Activated CD4-positive, alpha-beta T cell treated with anti-CD3 and anti-CD28 coated beads, Interleukin-2, amount 50 U/mL, for 24 hours (primary cell): ENCODE measurements at places on chromosomes 1 and 21.

DNA sequence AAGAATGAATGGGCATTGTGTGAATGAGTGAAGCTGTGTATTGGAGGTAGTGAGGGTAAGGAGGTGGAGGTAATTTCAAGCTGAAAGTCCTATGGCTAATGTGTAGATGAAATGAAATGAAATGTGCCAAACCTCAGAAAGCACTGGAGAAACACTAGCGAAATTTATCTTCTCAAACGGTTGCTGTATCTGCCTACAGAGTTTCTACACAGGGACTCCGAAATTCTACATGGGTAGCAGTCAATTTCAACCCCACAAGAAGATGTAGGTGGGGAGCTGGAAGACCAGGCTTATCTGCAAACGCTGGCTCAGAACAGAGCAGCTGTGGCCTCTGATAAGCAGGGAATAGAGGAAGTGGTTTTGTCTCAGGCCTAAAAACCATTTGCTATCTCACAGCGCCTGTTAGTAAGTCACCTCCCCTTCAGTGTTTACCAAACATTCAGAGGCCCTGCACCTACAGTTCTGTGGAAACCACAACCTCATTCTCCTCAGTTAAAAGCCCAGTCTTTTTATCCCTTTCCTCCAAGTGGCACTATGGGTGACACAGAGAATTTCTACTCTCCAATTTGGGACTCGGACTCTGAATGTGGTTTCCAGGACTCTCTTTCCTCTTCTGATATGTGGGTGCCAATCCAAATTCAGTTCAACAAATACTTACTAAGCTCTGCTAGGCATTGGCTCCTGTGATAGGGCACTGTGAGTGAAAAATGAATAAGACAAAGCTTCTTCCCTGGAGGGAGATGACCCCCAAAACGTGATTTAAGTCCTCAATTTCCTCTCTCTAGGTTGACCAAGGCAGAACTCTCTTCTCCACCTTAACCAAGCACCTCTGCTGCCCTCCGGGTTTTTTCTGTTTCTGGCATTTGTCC is 17.2 kb upstream of the SLAMF6 start:
- DNase-seq, result no peak

DNA sequence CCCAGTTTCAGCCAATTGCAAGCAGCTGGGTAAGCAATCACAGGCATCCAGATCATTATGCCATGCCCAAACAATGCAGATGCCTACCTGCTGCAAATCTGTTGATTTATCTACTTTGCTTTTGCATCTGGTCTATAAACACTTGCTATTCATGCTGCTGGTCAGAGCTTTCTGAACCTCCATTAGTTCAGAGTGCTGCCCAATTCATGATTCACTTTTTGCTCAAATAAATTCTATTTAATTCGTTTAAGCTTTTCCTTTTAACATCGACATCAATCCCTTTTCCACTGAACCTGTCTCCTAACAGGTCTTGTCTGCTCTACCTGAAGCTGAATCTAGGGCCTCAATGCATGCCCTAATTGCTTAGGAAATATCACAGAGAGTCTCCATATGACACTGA is 99.4 kb upstream of the C1orf87 start:
- no peak for DNase-seq

GRCh38 chr1:78339490-78339889 is 151.3 kb upstream of the PTGFR start:
- DNase-seq, result no peak

- no peak for DNase-seq
Observed at GRCh38 chr1:241465673-241466072, 53.9 kb downstream of the FH start.

DNA sequence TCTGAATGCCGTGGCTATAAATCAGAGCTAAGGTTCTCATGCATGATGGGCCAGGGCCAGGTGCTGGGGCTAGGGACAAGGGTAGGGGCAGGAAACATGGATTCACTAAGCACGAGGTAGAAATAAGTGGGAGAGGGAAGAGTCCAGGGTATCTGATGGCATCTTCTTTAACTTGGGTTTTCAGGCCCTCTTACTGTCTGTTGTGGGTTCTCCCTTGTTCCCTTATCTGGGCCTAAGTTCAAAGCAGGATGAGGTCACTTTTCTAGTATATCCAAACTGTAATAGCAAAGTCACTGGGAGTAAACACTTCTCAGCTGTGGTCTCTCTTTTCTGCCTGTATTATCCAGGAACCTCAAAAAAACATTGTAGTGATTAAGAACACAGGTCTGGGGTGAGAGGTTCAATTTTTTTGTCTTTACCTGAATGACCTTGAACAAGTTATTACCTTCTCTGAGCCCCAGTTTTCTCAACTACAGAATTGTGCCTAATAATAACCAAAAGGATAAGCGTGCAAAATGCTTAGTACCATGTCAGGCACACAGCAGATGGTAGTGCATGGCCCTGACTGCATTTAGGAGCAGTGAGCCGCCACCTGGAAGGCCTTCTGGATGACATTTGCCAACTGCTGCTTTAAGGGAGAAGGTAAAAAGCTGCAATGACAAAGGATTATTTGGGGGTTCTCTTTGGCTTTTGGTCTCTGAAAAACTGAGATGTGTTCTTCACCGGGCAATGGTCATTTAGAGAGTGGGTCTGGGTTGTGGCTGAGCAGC is 53.6 kb upstream of the A3GALT2 start:
- DNase-seq, result no peak

- no peak for DNase-seq
Observed at GRCh38 chr1:150092180-150092791, 24.7 kb downstream of the VPS45 start.

DNA sequence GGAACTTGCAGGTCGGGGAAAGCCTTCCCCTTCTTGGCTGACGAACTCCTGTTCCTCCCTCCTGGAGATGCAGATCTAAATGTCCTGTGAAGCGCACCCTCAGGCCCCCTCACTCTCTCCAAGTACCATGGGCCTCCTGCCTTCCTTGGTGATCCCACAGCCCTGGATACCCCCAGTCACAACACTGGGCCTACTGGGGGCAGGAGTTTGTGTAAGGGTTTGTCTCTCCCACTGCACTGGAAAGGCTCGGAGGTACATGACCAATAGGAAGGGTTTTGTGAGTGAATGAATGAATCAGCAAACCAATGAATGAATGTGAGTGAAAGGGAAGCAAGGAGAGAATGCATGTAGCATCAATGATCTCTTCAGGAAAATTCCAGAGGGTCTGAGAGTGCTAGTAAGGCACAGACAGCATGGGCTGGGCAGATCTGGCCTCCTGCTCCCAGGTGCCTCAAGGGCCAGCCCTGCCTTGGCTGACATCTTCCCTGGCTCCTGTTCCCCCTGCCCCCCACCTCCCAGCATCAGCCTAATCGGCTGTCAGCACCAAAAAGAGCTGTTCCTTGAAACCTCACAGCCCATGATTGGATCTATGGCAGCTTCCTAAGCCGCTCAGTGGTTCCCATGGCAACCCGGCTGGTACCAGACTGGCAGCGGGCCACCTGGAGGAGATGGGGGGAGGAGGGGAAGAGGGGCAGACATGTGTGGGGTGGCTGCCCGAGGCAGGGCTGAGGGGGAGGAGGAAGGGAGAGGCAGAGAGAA is 95.8 kb downstream of the VWA5B1 start:
- no peak for DNase-seq

GRCh38 chr1:171966426-171967220 is 125.3 kb downstream of the DNM3 start:
- DNase-seq, result no peak

GRCh38 chr1:183585038-183585437 is 5.2 kb downstream of the NCF2 start:
- no peak for DNase-seq

DNA sequence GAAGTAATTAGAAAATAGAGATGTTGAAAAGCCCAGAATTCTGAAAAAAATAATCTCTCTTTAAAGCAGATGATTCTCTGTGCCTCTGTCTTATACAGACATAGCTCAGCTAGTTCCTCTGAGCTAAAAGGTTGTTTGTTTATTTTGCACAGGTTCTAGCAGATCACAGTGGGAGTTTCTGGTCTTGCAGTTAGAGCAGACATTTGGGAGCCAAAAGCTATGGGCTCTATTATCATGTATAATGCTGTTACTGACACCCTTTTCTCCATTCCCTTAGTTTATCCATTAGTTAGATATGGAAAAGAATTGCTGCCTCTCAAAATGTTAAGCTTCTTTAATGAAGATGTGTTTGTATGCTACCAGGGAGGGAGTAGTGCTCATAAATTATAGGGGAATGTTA is 20.5 kb upstream of the CD55 start:
- no peak for DNase-seq

DNA sequence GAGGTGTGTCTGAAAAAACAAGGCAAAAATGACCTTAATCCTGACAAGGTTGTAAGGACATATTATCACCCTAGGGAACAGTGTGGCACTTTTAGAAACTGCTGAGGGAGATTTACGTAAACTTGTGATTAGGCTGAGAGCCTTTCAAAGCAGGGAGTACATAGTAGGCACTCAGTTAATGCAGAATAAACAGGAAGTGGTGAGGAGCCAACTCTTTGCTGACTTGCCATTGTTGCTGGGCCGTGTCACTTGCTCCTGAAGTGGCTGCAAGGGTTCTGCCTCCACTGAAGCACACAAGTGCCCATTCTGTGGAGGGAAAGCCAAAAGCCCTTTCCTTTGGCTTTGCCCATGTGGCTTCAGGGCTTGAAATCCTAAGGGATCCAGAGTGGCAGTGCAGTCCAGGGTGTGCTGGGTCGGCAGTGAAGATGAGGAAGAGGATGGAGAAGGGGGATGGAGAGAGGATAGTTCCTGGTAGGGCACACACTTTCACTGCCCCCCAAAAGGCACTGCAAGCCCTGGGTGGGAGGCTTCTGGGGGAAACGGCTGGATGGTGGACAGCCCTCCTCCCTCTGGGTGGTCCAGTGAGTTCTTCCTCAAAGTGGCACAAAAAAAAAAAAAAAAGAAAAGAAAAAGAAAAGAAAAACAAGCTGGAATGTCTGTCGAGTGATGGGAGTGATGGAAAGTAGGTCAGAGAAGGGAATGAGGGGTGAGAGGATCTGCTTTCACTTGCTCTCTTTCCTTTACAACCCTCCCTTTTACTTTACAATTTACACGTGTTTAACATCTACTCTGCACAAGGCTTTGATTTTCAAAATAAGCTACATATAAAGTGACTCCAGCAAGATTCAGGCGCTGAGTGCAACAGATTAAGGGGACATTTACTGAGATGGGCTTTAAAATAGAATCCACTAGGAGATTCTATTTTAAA is 13.7 kb upstream of the RHEX start:
- DNase-seq, result no peak

DNA sequence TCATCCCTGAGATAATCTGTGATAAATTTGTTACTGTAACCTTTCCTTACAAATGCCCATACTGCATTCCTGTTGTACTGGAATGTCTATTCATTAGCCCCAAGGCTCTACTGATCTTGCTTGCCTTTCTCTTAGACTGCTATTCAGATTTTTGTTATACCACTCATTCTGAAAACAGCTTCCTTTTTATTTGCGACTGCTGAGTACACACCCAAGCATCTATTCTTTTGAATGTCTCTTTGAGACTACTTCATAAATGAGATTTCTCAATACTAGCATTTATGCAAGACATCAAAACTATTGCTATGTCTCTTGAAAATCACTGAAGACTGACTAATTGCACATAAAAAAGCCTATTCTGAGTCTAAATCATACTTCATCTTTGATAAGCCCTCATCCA is 38.6 kb downstream of the DENND1B start:
- DNase-seq, result no peak

- DNase-seq, result no peak
Observed at GRCh38 chr1:206002160-206002559, 1.0 kb downstream of the RAB7B start.

DNA sequence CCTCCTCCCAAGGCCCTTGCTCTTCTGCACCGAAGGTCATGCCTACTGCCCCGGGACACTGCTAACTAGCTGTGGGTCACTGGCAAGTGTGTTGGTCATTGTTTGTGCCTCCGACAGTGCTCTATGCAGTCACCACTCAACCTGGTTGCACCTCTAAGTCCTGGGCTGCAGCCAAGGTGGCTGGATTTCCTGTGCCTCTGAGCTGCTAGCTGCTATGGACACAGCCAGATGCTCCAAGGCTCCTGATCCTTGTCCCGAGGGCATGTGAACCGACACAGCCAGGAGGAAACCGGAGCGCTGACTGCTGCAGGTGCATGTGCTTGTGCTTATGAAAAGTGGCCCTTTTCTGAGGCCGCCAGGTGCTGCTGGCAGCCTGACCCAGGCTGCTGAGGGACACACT is 14.7 kb upstream of the SPOCD1 start:
- no peak for DNase-seq

GRCh38 chr1:43945674-43946235 is 995 bp upstream of the IPO13 start:
- DNase-seq, result no peak

- DNase-seq, result no peak
Observed at GRCh38 chr1:160859166-160859565, 3.5 kb downstream of the CD244 start.

- DNase-seq, result no peak
Observed at GRCh38 chr1:1021920-1022259, 2.0 kb downstream of the AGRN start.

- DNase-seq, result no peak
Observed at GRCh38 chr1:59494145-59494833, 197.4 kb downstream of the FGGY start.

GRCh38 chr1:157357111-157357510 is 195.2 kb downstream of the FCRL5 start:
- no peak for DNase-seq

DNA sequence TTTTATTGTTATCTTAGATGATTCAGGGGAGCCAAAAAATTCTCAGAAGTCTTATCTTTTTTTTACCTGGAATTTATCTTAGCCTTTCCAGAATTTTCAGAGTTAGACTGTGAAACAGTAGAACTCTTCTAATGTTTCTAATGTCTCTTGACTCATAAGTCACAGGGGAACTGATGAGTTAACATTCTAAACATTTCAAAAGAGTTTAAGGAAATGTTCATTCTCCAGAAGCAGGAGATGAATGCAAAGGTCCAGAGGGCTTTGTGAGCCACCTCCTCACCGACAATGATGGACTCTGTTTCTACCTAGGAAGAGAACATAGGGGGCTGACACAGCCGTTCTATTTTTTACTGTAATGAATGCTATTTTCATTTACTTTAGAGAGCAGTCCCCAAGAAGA is 157.5 kb downstream of the BRINP2 start:
- no peak for DNase-seq
